ENCODE measurements at places on chromosomes 11 and 22.

DNA sequence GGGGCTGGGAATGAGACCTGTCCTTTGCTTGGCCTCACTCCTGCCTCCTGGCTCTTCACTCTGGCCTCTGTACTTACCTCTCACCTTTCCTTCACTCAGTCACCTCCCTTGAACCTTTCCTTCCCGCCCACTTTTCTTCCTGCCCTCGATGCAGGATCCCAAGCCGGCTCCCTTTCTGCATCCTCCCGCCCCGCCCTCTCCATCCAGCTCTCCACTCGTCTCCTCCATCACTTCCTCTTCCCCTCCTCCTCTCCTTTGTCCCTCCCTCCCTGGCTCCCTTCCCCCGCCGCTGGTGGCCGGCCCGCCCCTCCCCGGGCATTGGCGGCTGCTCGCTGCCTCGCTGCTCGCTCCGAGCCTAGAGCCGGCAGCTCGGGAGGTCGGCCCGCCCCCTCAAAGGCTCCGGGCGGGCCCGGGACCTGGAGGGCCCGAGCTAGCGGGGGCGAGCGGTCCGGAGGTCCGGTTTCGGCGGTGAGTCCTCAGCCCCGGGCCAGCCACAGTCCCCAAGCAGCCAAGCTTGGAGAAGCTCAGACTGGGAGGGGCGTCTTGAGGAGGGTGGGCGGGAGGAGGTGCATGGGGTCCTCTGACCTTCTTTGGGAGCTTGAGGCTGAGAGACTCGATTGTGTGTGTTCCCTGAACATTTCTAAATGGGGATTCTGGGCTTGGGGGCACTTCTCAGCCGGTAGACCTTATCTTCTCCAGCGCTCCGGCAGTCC lies 13.8 kb downstream of the PHLDB1 start:
- DNase-seq, result peak; percentile 57

GRCh38 chr22:44582016-44582415 lies 84.0 kb upstream of the RTL6 start:
- no peak for DNase-seq

GRCh38 chr11:23856654-23857053 lies 640.2 kb upstream of the LUZP2 start:
- peak; percentile 18 for DNase-seq

DNA sequence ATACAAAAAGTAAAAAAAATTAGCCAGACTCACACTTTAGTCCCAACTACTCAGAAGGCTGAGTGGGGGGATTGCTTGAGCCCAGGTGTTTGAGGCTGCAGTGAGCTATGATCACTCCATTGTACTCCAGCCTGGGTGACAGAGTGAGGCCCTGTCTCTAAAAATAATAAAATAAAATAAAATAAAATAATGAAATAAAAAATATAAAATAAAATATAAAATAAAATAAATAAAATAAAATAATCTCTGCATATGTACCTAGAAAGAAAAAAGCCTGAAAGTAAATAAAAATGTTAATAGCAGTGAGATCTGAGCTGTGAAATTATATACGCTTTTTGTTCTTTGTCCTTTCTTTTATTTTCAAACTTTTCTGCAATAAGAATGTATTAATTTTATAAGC lies 17.1 kb upstream of the LRP5 start:
- DNase-seq, result no peak

- no peak for DNase-seq
Measured at GRCh38 chr11:2483426-2483825, 38.6 kb downstream of the KCNQ1 start.

- no peak for DNase-seq
Measured at GRCh38 chr11:117820071-117820470, 4.5 kb downstream of the FXYD2 start.

DNA sequence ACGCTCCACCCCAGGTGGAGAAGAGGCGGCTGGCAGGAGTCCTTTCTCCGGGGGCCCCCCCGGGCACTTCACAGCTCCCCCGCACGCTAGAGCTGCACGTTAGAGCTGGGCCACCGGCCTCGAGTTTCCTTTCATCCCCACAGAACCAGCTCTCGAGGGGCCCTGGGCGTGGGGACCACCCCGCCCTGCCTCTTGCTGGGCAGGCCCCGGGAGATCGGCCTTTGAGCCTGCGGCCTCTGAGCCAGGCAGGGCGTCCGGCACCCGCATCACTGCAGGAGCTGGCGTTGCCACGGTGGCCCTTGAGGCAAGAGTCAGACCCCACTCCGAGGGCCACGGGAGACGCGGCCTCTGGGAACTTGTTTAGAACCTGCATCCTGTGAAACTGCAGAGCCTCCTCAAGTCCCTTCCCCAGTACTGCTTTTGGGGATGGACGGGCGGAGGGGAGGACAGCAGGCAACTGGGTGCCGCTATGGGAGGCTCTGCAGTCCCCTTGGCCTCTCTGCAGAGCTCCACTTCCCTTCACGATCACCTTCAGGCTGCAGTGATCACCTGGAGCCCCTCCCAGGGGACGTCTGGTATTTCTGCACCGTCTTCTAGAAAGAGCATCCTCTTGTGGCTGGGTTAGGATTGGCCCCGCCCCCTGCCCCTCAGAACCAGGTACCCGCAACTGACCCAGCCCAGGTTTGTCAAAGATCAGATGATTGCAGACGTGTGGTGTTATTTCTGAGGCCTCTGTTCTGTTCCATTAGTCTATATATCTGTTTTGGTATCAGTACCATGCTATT lies 13.9 kb upstream of the GAL start:
- DNase-seq, result no peak

DNA sequence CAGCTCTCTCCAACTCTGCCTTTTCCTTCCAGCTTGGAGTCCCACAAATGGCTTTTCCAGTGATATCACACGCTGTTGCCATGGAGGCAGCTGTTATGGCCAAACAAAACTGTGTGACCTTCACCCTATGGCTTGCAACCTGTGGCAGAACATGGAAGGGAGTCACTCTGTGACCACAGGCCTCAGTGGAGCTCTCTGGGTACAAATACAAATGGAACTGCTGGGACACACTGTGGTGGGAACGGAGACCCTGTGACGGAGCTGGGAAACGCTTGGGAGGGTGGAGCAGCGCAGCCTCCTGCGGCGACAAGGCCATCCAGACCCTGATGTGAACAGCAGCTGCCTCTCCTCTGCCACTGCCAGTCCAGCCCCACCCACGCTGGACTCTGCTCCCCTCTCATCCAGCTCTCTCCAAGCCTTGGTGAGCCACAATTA lies 162.5 kb downstream of the ETS1 start:
- DNase-seq, result no peak
